ENCODE measurements at places on chromosomes 12 and 14.

DNA sequence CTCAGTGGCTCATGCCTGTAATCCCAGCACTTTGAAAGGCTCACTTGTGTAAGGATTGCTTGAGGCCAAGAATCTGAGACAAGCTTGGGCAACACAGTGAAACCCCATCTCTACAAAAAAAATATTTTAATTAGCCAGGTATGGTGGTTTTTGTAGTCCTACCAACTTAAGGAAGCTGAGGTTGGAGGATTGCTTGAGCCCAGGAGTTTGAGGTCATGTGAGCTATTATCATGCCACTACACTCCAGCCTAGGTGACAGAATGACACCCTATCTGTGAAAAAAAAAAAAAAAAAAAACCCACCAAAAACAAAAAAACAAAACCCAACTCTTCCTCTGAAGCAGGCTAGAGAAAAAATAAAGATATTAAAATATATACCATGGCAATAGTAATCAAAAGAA, 41.2 kb downstream of the TMEM116 start:
- DNase-seq, result no peak

- no peak for DNase-seq
Observed at GRCh38 chr12:91482231-91482630, 299.6 kb upstream of the DCN start.

DNA sequence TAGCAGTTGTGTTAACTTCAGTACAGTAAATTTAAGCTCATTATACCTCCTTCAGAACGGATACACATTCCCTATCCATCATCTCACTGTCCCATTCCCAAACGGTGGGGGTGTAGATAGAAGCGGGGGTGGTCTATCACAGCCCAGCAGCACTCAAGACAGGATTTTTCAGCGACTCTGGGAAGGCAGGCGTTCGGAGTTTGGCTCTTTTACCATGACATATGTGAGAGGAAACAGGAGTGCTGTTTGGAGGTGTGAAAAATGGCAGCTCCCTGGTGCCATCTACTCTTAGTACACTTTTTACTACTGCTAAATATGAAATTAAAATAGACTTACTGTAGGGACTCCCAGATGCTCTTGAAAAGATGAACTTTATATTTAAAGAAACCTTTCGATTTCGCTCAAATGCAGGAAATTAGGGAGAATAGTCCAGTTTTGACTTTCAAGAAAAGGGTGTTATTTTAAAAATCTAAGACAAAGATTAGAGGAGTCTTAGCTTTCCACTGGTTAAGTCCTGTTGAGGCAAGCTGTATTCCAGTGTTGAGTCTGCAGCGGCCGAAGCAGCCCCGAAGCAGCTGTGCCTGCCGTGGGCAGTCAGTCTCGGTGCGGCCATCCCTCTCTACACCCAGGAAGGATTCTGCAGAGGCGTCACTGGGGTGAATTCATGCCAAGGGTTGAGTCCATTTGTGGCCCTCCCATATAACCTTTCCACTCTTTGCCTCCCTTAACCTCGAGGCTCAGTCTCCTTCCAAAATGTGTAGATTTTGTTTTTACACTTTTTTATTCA, 42.1 kb downstream of the KCNMB4 start:
- no peak for DNase-seq

- DNase-seq, result no peak
Observed at GRCh38 chr12:107622001-107622400, 63.6 kb upstream of the PWP1 start.

DNA sequence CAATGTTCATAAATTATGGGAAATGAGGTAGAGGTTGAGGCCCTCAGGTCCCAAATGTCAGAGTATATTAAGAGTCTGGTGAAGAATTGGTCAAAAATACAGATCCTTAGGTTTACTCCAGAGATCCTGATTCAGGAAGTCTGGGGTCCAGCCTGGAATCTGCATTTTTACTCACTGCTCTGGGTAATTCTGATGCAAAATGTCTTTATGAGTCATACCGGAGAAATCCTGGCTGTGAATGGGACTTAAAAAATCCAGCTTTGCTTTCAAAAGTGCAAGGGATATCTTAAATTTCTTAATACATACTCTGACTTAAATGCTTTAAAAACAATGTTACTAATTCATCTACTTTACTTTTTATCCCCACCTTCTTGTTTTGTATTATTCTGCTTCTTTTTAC, 74.5 kb downstream of the FERMT2 start:
- no peak for DNase-seq

DNA sequence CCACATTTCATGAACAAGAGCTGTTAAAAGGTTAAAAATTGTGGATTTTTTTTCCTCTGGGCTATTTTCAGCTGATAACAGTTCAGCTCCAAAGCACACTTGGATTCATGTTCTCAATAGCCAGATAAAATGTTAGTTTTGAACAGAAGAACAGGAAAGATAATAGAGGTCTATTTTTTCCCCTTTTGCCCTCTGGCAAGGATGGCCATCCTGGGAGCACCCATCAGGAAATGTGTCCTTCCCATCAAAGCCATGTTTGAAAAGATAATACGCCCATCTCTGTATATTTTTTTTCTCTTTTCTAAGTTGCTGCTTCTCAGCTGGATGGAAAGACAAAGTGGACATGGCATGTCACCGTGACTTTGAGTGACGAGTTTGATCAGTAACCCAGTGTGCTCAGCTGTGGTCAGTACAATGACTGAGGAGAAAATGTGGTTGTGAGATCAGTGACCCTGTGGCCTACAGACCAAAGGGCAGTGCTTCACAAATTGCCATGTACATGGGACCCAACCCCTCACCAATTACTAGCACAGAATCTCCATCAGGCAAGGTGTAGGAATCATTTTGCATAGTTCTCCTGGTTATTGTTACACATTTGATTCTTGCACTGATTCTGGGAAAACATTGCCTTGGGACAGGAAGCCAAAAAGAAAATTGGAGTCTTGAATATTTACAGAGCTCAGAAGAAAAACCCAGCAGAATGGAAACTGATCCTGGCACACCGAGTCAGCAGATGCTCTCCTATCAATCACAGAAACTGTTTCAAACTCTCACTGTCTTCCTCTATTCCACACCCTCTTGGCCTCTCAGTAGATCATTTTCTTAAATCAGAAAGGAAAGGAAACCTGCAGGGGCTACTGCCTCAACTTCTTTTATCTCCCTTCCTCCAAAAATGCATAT, 64.3 kb downstream of the ANO6 start:
- no peak for DNase-seq

GRCh38 chr14:36818794-36819384, 157.2 kb downstream of the PAX9 start:
- DNase-seq, result no peak

DNA sequence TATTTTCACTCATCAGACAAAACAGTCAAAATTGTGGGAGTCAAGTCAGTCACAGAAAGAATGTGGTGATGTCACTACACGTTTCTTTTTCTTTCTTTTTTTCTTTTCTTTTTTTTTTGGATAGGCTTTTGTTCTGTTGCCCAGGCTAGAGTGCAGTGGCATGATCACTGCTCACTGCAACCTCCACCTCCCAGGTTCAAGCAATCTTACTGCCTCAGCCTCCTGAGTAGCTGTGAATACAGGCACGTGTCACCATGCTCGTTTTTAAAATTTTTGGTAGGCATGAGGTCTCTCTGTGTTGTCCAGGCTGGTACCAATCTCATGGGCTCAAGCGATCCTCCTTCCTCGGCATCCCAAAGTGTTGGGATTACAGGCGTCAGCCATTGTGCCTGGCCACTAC, 2.3 kb downstream of the CLECL1 start:
- no peak for DNase-seq

- no peak for DNase-seq
Observed at GRCh38 chr12:75479963-75480461, 543 bp upstream of the GLIPR1 start.

DNA sequence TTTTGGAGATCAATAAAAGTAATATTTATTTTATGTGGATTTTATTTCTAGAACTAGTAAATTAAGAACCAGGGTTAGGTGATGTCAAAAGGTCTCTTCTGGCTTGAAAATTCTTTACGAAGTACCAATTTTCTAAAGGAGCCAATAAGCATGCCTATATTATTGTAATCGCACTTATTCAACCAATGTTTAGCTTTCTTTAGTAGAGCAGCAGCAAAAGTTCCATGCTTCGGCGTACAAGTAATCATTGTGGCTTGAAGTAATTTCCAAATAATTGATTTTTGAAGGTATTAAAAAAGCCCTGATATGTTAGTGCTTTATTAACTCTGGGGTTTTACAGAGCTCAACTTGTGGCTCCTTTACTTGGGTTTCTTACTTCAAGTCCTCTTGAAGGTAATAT, 3.4 kb downstream of the RMST start:
- DNase-seq, result no peak

GRCh38 chr14:53336729-53337128, 183.6 kb upstream of the DDHD1 start:
- no peak for DNase-seq

DNA sequence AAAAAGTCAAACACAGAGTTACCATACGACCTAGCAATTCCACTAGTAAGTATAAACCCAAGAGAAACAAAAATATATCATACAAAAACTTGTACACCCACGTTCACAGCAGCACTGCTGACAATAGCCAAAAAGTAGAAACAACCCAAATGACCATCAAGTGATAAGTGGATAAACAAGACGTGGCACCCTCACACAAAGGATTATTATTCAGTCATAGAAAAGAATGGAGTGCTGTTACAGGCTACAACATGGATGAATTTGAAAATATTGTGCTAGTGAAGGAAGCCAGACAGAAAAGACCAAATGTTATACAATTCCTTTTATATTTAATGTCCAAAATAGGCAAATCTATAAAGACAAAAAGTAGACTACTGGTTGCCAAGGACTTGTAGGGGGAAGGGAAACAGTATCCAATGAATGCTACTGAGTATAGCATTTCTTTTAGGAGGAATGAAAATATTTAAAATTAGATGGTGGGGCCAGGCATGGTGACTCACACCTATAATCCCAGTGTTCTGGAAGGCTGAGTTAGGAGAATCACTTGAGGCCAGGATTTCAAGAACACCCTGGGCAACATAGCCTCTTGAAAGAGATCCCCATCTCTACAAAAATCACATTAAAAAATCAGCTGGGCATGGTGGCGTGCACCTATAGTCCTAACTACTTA, 41.9 kb downstream of the SPTLC2 start:
- DNase-seq, result no peak

GRCh38 chr14:45970621-45971020, 681.0 kb downstream of the RPL10L start:
- no peak for DNase-seq

DNA sequence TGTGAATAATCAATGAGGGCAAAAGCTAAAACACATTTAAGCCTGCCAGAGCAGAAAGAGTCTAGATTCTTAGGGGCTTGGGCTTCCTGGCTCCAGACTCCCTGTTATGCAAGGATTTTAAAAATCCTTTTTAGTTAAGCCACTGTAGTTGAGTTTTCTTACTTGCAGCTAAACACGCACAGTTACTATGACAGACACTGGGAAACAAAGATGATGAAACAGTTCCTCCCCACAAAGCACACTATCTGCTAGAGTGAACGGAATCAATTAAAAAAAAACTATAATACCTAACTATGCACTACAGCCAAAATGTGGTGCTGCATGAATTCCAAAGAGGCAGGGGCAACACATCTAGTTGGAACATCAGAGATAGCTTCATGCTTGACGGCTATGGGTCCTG, 28.2 kb downstream of the RPS6KA5 start:
- no peak for DNase-seq

- DNase-seq, result no peak
Observed at GRCh38 chr14:76473481-76474263, 97.7 kb downstream of the ESRRB start.

DNA sequence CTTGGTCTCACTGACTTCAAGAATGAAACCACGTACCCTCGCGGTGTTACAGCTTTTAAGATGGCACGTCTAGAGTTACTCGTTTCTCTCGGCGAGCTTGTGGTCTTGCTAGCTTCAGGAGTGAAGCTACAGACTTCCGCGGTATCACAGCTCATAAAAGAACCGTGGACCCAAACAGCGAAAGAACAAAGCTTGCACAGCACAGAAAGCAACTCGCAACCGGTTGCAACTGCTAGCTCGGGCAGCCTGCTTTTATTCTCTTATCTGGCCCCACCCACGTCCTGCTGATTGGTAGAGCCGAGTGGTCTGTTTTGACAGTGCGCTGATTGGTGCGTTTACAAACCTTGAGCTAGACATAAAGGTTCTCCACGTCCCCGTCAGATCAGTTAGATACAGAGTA, 4.2 kb upstream of the CLEC4C start:
- no peak for DNase-seq

DNA sequence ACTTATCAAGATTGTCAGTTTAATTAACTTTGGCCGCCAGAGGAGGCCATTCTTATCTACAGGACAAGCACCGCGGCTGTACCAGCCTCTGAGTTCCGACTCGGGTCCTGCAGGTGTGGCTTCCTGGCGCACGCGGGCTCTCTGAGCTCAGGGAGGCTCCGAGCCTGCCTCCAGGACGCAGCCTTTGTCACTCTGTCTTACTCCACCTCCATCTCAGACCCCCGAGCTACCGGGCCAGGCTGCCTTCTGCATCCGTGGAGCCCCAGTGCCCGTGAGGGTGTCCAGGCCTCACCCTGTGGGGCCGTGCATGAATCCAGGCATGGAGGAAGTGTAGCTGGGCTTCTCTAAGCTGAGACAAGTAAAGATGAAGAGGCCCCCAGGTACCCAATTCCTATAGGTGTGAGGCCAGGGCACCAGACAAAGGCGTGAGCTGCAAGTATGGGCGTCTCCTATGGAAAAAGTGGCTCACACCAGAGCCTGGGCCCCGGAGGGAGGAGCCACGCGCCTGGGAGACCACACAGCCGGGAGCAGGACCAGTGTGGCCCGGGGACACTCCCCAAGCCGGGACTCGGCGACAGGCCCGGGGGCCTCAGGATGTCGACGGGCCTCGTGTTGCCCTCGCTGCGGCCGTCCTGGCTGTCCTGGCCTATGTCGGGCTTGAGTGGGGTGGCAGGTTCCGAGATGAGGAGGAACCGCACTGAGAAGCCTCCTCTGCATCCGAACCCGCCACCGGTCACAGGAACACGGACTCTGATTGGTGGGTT, 42.8 kb downstream of the NOC4L start:
- DNase-seq, result no peak

GRCh38 chr12:119385659-119386058, 51.1 kb downstream of the CCDC60 start:
- no peak for DNase-seq

GRCh38 chr14:77284066-77284465, 13.1 kb upstream of the NGB start:
- no peak for DNase-seq

GRCh38 chr14:76759589-76759988, 1.7 kb upstream of the VASH1 start:
- no peak for DNase-seq

GRCh38 chr14:62532181-62532580, 513.1 kb downstream of the KCNH5 start:
- DNase-seq, result no peak

DNA sequence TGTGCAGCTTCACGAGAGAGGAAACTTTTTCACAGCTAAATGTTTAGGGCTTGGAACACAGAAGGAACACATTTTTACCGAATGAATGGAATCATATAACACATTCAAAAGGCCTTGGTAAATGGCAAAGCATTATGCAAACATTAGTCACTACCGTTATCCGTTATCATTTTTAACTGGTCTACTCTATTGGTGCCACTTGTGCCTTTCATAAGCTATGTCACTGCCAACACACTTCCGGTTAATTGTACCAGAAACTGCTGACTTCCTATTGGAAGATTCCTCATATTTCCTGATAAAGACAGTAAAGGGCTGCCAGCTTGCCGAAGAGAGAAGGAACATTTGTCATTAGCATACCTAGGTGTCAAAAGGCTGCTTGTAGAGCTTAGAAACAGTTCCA, 169.2 kb downstream of the APAF1 start:
- DNase-seq, result no peak
